ENCODE measurements at places on chromosomes 12 and 14.

GRCh38 chr14:69581316-69581935, 6.8 kb upstream of the CCDC177 start:
- no peak for DNase-seq

GRCh38 chr12:14111230-14111865, 129.9 kb upstream of the GRIN2B start:
- DNase-seq = no peak

GRCh38 chr14:73422515-73422914, 35.8 kb downstream of the NUMB start:
- DNase-seq = no peak

- DNase-seq = no peak
These were observed 127.7 kb downstream of the SNAPC1 start for GRCh38 chr14:61889914-61890351.

- no peak for DNase-seq
These were observed 25.7 kb upstream of the CKAP4 start for GRCh38 chr12:106273491-106273890.

- peak; percentile 16 for DNase-seq
These were observed 3.3 kb upstream of the CCDC196 start for GRCh38 chr14:66482873-66483272.

- DNase-seq = peak; percentile 35
These were observed at the start of gene OAS1 for GRCh38 chr12:112906712-112907414. Gene OAS1 (plus strand): TSS chr12:112906962. CDS start chr12:112907040, 78 bp downstream.

- DNase-seq = no peak
These were observed 114.5 kb downstream of the TRAFD1 start for GRCh38 chr12:112239881-112240280.

DNA sequence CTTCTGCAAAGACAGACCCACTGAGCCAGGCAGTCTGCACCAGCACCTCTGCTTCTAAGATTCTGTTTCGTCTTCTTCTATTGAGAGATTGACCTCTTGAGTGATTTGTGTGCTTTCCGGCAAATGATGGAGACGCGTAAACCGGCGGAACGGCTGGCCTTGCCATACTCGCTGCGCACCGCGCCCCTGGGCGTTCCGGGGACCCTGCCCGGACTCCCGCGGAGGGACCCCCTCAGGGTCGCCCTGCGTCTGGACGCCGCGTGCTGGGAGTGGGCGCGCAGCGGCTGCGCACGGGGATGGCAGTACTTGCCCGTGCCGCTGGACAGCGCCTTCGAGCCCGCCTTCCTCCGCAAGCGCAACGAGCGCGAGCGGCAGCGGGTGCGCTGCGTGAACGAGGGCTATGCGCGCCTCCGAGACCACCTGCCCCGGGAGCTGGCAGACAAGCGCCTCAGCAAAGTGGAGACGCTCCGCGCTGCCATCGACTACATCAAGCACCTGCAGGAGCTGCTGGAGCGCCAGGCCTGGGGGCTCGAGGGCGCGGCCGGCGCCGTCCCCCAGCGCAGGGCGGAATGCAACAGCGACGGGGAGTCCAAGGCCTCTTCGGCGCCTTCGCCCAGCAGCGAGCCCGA, 703 bp downstream of the ASCL4 start:
- DNase-seq = no peak
